Spinal cord (tissue), 10 donors: ENCODE measurements at places on chromosomes 11 and 22.
A peak's percentile ranks its signal among the peaks of the same experiment; 100 is the strongest.

- no peak for DNase-seq
These were observed 117.8 kb downstream of the OPCML start for GRCh38 chr11:133414506-133414905.

GRCh38 chr22:19571995-19572394 lies 47.8 kb upstream of the CLDN5 start:
- no peak for DNase-seq

DNA sequence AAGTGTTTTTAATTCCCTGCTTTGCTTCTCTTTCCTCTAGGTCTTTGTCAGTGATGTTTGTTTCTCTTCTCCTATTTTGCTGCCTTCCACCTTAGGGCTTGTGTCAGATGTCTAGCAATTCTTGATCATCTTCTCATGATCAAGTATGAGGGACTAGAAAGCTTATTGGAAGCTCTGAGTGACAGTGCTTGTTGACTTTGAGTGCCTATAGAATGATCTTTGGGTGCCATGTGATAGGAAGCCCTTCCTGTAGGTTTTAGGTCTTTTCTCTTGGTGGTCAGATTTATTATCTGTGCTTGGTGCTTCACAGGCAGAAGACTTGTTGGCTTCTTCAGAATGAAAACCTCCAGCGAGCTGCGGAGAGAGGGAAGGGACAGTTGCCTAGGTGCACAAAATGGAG lies 43.1 kb downstream of the BSX start:
- DNase-seq: no peak

- peak; percentile 44 for DNase-seq
These were observed 53.4 kb upstream of the EMID1 start for GRCh38 chr22:29152045-29152953.

DNA sequence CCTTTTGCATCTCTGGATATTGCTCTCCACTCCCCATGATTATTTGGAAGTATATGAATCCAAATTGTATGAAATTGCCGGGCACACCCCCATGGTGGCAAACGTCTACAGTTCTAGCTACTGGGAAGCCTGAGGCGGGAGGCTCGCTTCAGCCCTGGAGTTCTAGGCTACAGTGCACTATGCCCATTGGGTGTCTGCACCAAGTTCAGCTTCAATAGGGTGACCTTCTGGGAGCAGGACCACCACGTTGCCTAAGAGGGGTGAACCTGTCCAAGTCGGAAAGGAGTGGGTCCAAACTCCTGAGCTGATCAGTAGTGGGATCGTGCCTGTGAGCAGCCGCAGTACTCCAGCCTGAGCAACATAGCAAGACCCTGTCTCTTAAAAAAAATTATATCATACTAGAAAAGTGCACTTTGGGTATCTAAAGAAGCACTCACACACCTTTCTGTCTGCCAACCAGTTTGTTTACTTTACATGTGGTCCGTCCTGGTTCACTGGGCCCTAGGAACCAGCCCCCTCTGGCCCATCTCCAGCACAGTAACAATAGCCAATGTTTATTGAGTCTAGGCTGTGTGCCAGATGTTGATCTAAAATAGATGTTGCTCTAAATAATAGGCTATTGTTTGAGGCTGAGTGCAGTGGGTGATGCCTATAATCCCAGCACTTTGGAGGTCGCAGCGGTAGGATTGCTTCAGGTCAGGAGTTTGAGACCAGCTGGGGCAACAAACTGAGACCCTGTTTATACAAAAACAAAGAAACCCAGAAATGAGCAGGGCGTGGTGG lies 16.4 kb upstream of the KAT5 start:
- no peak for DNase-seq

DNA sequence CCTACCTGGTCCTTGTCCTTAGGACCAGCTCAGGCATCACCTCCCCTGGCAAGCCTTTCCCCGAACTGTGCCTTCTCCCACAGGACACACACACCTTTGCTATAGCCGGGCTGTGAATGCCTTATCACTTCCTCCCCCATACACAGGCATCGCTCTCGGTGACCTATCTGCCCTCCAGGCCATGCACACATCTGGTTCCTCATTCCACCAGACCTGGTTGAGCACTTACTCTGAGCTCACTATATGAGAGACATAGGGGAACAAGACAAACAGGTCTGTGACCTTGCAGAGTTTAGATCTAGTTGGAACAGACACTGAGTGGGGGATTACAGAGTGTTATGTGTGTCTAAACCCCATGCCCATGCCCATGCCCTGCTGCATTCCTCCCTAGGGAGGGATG lies 3.1 kb upstream of the BCR start:
- DNase-seq: no peak

DNA sequence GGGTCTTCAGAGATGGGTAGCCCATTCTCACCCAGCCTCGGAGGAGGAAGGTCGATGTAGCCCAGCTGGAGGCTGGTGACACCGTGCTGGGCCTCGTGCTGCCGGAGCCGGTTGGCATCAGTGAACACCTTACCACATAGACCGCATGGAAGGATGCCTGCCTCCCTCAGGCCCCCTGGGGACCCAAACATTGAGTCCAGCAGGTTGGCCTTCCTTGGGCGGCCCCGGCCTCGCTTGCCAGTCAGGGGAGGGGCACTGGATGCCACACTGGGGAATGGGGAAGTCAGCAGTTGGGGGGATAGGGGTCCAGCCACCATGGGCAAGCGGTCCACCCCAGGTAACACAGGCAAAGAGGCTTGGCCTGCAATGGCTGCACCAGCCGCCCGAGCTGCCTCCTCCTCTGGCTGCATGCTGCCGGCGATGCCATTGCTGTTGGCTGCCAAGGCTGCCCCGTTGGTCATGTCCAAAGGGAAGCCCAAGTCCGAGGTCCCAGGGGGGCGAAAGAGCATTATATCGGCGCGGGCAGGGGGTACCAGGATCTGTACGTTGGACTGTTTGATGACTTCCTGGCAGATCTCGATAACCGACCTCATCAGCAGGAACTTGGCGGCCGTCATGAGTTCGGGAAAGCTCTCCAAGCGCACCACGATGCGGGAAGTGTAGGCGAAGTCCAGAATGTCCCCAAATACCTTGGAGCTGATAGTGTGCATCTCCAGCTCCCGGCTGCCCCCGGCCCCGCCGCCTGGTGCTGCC lies 1.4 kb downstream of the PATZ1 start:
- no peak for DNase-seq

- DNase-seq: no peak
These were observed 121.3 kb upstream of the SERPIND1 start for GRCh38 chr22:20652582-20652981.

- no peak for DNase-seq
These were observed 1.5 kb downstream of the TPBGL start for GRCh38 chr11:75241906-75242644.

DNA sequence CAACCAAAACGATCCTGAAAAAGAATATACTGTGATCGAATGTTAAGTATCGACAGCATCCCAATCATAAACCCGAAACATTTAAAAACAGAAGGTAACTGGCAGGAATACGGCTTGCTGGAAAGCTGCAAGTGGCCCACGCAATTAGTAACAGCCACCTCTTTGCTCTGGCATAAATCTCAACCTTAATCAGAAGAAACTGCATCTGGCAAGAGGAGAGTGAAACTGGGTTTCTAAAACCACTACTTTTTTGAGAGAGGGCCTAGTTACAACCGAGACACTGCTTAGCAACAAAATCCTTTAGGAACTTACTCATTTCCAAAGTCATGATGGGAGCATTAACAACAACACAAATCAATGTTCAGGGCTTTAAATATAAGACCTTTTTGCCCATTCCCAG lies 7.9 kb downstream of the NCAPD3 start:
- no peak for DNase-seq

- DNase-seq: no peak
These were observed 10.5 kb downstream of the AP2A2 start for GRCh38 chr11:936199-936598.

GRCh38 chr11:27212248-27212780 lies 150.7 kb downstream of the CCDC34 start:
- no peak for DNase-seq

GRCh38 chr11:115155320-115155719 lies 348.9 kb downstream of the CADM1 start:
- no peak for DNase-seq
